Hippocampal formation (tissue), 2 donors: ENCODE measurements at places on chromosomes 6 and 20.

DNA sequence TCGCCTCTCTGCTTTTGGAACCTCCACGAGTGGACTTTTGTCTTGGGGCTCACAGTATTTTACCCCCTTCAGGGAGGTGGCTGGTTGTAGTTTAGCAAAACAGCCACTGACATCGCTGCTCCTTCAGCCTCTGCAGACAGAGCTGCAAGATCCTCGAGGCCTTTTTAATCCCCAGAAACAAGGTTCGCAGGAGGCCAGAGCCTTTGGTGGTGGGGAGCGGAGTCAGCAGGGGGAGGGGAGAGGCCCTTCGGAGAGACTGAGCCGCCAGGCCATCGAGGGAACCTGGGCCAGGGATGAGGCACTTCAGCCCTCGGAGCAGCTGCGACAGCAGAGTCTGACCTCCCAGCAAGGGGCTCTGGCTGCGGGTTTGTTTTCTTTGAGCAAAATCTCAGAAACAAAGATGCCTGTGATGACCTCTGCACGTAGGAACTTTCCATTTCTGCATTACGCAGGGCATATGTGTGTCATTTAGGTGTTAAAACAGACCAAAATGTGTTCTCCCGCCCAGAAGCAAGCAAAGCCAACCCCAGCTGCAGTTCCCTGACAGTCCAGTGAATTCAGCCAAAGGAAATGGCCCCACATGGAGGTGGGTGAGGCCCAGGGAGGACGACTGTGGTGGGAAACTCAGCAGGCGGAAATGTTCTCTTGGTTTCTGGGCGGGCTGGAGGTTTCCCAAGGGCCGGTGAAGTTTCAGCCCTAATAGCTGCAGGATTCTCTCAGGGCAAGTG, 171.2 kb upstream of the SULF2 start:
- DNase-seq: no peak

DNA sequence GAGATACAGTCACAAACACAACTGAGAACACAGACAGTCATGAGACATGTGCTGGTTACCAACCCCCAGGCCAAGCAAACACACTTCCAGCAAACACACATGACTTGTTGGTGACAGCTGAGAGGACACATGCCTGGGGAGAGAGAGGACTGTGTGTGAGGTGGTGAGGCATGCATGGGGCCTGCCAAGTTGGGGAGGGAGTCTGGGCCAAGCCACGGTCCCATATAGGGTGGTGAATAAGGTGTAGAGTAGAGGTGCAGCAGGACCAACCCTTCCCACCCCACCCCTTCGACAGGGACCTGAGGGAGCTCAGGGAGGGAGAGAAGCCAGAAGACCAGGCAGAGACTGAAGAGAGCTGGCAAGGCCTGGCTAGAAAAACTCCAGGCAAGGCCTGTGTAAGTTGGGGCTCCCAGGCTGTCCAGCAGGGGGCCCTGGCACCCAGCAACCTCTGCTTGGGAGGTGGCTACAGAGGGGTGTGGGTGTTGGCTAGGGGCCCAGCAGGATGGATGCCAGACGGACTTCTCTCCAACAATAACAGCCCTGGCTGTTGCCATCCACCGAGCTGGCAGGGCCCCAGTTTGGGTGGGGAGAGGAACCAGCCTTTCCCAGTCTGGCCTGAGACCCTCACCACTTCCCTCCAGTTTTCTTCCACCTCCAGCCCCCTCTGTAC, 2.0 kb upstream of the SLC29A1 start:
- peak; percentile 70 for DNase-seq

- DNase-seq: no peak
Measured at GRCh38 chr6:169887529-169888140, 136.2 kb downstream of the ERMARD start.

DNA sequence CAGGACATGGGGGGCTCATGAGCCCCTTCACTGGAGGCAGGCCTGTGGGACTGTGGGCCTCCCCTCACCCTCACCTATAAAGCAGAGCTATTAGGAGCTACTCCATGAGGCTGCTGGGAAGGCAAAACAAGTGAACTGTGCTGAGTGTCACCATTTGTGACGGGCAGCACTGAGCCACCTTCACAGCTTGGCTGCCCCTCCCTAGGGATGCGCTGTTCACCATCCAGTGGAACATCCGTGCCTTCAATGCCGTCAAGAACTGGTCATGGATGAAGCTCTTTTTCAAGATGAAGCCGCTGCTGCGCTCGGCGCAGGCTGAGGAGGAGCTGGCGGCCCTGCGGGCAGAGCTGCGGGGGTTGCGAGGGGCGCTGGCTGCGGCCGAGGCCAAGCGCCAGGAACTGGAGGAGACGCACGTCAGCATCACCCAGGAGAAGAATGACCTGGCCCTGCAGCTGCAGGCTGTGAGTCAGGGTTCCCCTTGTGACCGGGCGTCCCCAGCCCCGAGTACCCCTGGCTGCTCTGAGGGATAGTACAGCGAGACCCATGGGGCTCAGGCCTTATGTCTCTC, 38.4 kb downstream of the MYH7B start:
- no peak for DNase-seq

- DNase-seq: no peak
Measured at GRCh38 chr6:143695969-143696663, 18.4 kb downstream of the PHACTR2 start.

DNA sequence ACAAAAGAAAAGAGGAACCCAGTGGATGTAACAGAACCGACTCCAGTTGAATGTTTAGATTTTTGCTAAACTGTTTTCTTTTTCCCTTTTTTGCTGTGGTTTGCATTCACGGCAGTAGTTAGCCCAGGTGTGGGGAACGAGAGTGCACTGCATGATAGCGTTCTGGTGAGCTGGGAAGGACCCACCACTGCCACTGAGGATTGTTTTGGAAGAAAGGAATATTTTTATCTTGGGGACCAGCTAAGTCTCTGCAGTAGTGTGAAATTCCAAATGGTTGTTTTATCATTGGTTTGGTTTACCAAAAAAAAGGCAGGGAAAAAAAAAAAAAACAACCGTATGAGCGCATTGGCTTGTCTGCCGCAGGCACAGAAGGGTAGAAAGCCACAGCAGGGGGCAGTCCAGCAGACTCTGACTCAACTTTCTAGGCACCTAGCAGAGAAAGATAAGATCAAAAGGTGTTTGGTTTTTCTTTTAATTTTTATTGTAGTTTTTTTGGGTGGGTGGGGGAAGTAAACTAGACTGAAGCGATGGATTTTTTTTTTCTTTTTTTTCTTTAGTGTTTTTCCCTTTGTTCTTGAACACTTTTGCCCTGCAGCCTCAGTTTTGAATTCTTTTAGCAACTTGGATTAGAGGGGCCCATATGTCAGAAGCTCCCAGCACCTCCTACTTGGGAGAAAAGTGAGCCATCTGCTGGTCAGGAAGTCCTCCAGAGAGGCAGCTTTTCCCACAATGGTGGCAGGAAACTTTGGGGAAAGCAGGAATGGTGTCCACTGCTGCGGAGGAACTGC, 13.5 kb upstream of the RAB5IF start:
- no peak for DNase-seq

DNA sequence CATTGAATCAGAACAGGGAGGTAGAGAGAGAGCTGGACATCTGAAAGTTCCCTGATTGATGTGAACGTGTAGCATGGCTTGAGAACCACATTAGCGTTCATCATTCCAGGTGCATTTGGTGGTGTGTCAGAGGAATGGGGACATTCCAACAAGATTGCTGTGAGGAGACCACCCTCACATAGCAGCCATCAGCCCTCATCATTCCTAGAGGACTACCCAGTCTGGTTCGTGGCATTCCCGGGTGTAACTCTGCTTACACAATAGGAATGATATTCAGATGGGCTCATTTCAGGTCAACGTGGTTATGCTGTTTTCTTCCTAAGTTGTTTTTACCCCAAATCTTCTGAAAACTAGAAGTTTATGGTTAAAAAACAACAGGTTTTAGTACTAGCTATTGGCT, 62.2 kb upstream of the KLHL31 start:
- DNase-seq: no peak

GRCh38 chr20:37627767-37628130, 66.1 kb upstream of the CTNNBL1 start:
- DNase-seq: no peak

GRCh38 chr20:22687676-22688349, 103.4 kb upstream of the FOXA2 start:
- no peak for DNase-seq

DNA sequence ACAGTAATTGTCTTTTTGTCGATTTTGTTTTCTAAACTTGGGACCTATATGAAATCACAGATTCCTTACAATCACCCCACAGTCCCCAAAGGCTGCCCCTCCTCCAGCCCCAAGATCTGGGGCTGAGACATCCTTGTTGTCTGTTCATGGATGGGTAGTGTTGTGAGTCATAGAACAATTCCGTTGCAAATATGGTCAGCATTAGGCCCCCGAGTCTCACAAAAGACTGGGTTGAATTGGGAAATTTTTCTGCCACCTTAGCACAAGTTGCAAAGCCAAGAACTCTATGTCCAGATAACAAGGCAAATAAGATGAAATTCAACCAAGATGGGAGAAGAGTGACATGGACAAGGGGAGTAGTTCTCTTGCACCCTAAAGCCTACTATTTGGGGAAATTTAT, 10.5 kb upstream of the TAB2 start:
- DNase-seq: no peak

DNA sequence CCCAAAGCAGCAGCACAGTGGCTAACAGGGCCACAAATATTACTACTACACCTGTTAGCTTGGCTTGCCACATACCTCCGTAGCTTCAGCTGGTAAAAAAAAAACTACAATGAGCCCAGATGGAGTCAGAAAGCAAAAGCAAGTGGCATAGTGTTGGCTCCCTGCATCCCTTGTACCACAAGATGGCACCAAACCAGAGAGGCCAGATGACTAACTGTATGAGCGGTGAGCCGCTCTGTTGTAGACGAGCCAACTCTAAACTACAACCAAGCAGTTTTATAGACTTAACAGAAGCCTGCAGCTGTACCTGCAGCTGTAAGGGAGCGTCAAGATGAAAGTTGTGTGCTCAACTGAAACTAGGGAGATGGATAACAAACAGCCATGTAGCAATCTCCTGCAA, 84.5 kb upstream of the MCHR2 start:
- DNase-seq: no peak

DNA sequence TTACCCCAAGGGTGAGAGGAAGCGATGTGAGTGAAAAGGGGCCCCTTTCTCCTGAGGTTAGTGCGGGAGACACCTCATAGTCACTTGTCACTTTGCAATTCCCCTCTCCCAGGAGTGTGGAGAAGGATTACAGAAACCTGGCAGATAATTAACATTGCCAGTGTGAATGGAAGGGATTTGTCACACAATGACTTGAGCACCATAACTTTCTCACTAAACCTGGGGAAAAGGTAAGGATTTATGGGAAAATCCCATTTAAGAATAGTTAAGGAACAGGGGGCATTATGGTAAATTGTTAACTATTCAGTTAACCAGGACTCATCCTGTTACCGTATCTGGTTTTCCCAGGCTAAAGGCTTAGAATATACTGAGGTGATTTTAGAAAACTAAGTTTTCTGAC, 219.5 kb upstream of the JAG1 start:
- no peak for DNase-seq

- DNase-seq: no peak
Measured at GRCh38 chr6:160378218-160378617, 30.0 kb downstream of the SLC22A3 start.

DNA sequence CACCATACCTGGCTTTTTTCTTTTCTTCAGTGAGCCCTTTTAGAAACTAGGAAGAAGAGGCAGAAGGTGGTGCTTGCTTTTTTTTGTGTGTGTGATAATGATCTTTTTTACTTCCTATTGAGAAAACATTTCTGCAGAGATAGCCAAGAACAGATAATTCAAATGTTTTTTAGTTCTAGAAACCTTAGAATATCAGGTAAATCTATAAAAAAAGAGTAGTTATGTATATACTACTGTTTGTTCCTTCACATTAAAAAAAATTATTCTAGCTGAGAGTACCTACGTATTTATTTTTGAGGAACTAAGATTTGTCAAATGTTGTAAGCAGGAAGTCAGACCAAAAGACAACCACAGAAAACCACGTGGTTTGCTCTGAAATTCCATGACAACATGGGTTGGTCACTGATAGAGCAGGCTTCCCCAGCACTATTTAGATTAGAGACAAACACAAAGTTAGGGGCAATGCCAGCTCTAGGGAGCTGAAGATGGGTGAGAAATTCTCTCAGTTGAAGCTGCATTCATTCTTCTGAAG, 12.8 kb downstream of the STK4 start:
- no peak for DNase-seq

- DNase-seq: no peak
Measured at GRCh38 chr20:57974863-57975262, 253.6 kb downstream of the ANKRD60 start.

- DNase-seq: no peak
Measured at GRCh38 chr20:17965042-17965697, 3.4 kb downstream of the SNX5 start.

DNA sequence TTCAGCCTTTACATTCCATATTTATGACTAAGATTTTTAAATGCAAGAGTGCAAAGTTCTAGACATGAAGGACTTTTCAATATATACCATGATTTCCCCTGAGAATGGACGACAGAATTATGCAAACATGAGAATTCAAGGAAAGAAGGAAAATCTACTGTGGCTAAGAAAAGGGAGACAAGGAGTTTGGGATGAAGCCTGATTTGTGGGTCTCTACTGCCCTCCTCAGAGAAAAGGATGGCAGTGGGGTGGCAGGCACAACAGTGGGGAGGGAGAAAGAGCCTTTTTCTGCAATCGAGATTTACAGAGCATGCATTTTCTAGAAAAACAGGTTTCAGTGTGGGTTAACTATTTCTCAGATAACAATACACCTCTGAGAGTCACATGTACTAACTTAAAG, 466.9 kb upstream of the NRSN1 start:
- peak; percentile 70 for DNase-seq

GRCh38 chr20:4922186-4922585, 79.1 kb downstream of the SLC23A2 start:
- DNase-seq: no peak

DNA sequence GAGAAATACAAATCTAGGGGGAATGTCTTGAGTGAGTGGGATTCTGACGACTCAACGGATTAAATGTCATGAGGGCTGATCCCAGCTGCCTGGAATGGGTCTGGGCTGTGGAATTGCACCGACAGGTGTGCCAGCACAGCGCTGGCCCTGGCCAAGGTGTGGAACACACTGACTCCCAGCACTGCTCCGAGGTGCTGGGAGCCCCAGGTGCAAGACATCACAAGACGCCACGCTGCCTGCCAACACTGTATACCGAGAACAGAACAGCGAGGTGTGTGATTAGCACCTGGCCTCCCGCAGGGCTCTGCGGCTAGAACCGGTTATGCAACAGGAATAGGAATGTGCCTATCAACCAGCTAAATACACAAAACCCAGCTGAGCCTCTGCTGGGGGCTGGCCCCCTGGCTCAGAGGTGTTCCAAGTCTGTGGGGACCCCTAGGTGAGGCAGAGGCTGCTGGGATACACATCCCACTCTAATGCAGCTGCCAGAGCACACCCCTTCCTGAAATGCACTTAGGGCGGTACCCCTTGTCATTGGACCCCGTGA, 24.8 kb upstream of the APMAP start:
- DNase-seq: no peak
